ENCODE measurements at places on chromosomes 5 and 9.

DNA sequence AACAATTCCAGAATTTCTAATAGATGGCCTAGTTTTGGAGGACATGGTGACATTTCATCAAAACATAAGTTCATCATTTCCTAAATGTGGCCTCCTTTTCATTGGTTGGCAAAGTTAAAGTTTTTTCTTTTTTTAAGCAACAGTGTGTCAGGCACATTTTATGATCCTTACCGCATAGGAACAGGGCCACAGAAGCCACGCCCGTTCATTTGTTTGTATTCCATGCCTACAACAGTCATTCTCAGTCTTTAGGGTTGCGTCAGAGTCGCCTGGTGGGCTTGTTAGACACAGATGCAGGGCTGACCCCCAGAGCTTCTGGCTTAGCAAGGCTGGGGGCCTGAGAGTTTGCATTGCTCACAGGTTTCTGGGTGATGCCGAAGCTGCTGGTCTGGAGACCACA lies 130.2 kb downstream of the HSD17B3 start:
- DNase-seq: no peak

- no peak for DNase-seq
These were observed 3.5 kb downstream of the PANK3 start for GRCh38 chr5:168575391-168576372.

GRCh38 chr5:132243366-132243977 lies 14.0 kb upstream of the PDLIM4 start:
- no peak for DNase-seq

- DNase-seq: no peak
These were observed 37.5 kb upstream of the TIFAB start for GRCh38 chr5:135489466-135490244.
